Keratinocyte (primary cell): ENCODE measurements at places on chromosomes 2 and 18.

DNA sequence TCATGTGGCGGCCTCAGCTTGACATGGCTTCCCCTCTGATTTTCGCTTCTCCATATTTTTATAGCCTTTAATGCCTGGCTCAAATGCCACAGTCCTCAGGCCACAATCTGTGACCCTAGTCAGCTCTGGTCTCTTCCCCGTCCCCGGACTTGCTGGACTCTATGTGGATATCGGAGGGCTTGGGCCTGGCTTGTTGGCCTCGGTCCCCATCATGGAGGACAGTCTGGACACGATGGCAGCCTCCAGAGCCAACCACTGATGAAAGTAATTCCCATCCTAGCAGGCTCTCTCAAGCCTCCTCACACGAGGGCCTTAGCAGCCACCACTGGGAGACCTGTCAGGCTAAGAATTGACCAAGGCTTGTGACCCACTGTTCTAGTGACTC, 61.6 kb downstream of the LPIN1 start:
- DNase-seq: no peak

- no peak for DNase-seq
Measured at GRCh38 chr2:160363055-160363454, 130.6 kb downstream of the RBMS1 start.

- no peak for DNase-seq
Measured at GRCh38 chr2:176961775-176962619, 250.6 kb upstream of the HNRNPA3 start.

DNA sequence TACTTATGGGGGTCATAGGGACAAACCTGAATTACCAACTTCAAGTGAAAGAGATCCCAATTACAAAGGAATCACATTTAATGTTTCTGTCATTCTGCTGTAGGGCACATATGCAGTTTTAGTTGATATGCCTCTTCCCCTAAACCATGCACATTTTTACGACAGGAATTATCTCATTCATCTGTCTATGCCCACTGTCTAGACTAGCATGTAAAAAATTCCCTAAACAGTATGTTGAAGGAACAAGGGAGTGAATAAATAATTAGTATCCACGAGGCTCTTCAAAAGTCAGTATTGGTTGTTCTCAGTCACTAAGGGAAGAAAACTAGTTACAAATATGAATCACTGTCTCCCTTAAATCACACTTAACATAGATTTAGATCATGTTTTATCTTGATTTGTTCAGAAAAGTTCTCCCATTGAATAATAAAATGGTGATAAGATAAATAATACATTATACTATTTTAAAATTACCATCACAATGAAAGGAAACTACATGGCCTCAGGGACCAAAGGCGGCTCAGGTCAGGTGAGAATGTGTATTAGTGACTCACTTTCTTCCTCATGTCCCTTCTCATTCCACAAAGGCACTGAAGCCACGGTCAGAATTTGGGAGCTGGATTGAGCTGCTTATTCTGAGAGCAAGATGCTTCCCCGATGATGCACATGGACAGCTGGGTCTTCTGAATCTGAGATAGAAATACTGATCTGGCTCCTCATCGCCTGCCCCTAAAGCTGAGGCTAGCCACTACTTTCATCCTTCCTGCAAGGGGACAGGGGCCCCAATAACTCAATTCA, 29.1 kb downstream of the DYM start:
- DNase-seq: peak; percentile 35

DNA sequence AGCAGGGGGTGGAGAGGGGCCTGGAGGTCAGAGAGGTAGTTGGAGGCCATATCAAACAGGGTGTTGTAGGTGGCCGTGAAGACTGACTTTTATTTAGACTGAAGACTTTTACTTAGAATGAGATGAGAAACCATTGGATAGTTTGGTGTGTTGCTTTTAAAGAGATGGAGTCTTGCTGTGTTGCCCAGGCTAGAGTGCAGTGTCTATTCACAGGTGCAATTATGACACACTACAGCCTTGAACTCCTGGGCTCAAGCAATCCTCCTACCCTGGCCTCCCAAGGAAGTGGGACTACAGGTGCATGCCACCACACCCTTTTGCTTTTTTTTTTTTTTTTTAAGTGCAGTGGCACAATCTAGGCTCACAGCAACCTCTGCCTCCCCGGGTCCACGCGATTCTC, 2.5 kb upstream of the LRPPRC start:
- DNase-seq: no peak

GRCh38 chr2:95391641-95392310, 10.7 kb upstream of the FAHD2A start:
- DNase-seq: no peak

- DNase-seq: no peak
Measured at GRCh38 chr2:220033546-220033945, 406.1 kb downstream of the SLC4A3 start.

DNA sequence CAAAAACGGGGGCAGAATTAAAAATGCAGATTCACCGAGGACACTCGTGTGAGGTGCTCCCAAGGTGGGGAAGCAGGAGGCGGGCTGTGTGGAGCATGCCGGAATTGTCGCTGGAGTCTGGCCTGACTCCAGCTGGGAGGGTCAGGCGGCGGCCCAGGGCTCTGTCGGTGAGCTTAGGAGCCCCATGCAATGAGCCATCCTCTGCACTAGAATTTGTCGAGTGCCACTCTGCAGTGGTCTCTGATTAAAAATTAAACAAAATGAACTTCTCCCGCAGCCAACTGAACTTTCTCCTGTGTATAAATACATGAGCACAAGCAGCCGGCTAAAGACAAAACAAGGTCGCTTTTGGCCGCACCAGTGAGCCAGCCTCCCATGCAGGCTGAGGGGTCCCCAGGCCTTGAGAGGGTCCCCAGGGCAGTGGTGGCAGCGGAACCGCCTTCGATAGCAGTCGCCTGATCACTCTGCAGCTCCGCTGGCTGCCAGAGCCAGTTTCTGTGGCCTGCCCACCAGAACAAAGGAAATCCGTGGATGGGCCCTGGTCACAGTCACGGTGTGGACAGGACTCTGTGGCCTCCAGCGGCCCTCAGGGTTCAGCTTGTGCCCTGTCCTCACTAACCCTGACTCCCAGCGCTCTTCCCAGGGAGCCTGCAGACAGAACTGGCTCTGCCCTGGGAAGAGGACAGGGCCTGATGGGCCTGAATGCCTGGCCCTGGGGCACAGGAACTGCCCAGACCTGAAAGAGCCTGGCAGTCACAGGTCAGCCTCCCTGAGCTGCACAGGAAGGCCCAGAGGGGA, 201.3 kb downstream of the EIPR1 start:
- no peak for DNase-seq

- DNase-seq: no peak
Measured at GRCh38 chr18:79819968-79820351, 22.2 kb downstream of the KCNG2 start.

DNA sequence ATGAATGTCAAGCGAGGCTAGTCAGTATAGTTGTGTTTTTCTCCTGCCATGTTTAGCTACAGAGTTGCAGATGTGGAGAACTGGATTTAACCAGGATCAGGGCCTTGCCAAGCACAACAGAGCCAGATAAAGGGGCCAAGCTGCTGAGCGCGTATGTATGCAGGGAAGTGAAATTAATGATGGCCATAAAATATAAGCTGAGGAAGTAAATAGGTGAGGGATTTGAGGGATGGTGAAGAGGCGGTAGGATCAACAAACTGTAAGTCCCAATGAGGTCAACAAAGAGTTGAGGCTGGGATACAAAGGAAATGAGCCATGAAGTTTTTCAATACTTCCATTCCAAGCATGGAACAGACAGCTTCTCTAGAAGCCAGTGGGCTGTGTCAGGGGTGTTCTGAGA, 10.6 kb downstream of the LRP2 start:
- DNase-seq: no peak

DNA sequence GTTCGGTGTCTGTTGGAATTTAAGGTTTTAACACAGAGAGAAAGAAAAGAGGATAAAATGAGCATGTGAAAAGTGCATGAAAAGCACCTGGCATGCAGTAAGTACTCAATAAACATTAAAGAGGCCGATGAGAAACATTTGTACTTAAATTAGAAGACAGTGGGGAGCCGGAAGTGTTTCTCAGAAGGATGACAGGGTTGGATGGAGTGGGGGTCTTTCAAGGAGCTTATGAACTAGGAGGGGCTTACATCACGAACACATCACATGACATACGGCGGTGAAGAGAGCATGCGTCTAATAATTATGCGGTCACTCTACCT, 83.8 kb upstream of the FZD7 start:
- DNase-seq: no peak

DNA sequence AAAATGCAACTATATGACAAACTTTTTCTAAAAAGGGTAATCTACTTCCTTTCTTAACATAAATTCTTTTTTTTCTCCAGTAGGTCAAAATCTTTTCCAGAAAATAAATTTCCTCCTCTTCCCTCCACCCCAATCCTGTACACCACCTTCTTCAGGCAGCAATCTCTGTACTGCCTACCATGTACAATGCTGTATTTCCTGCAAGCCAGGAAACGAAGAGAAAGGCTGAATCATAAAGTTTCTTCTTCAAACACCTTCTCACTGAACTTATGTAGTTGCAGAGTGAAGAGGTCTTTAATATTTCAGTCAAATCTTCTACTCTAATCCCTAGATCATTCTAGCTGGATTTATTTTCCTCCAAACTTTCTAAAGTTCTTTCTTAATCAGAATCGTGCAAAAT, 18.2 kb upstream of the C2orf66 start:
- DNase-seq: no peak

- DNase-seq: no peak
Measured at GRCh38 chr2:164984428-164984827, 29.1 kb upstream of the SLC38A11 start.

- no peak for DNase-seq
Measured at GRCh38 chr2:178863856-178864620, 56.8 kb upstream of the TTN start.

DNA sequence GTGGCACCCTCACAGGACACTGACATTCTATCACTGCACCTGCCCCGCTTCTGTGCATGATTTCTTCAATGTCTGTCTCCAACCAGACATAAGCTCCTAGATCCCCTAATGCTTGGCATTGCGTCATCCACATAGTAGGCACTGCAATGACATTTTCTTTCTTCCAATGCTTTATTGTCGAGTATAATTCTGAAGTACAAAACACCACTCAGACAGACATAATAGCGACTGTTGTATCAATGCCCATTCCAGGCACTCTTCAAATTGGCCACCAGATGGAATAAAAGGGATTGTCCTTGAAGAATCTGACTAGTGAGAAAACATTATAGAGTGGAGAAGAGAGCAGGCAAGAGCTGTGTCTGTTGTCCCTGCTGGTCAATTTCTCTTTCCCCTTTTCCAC, 89.0 kb downstream of the LPIN1 start:
- DNase-seq: no peak

- DNase-seq: no peak
Measured at GRCh38 chr18:396556-396955, 103.9 kb downstream of the COLEC12 start.

GRCh38 chr2:9830685-9831410, 12.4 kb upstream of the TAF1B start:
- no peak for DNase-seq

- no peak for DNase-seq
Measured at GRCh38 chr2:104871972-104872865, 18.3 kb downstream of the POU3F3 start.

GRCh38 chr18:58511306-58511705, 117.6 kb downstream of the ALPK2 start:
- DNase-seq: no peak

DNA sequence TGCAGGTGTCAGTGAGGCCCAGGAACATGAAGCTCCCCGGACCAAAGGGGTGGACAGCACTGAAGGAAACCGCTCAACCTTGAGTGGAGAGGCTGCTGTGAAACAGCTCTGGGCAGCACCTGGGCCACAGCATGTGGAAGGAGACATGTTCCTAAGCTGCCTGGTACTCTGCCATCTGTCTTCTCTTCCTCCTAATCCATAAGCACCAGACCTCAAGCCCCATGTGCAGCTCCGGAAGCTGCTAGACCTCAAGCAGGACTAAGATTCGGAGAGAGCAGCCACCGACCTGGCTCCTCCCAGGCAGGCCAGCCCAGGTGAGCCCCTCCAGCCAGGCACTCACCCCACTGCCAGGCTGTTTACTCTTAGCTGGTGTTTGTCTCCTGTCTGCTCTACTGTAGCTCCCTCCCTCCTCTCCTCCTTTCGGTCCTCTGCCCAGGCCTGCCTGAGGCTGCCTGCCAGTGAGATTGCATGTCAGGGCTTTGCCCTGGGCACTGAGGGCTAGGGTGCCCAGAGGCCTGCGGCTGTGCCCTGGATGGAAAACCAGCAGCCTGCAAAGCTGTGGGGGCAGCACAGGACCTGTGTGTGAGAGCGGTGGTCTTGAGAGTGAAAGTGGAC, 53.7 kb downstream of the BCL11A start:
- DNase-seq: no peak

DNA sequence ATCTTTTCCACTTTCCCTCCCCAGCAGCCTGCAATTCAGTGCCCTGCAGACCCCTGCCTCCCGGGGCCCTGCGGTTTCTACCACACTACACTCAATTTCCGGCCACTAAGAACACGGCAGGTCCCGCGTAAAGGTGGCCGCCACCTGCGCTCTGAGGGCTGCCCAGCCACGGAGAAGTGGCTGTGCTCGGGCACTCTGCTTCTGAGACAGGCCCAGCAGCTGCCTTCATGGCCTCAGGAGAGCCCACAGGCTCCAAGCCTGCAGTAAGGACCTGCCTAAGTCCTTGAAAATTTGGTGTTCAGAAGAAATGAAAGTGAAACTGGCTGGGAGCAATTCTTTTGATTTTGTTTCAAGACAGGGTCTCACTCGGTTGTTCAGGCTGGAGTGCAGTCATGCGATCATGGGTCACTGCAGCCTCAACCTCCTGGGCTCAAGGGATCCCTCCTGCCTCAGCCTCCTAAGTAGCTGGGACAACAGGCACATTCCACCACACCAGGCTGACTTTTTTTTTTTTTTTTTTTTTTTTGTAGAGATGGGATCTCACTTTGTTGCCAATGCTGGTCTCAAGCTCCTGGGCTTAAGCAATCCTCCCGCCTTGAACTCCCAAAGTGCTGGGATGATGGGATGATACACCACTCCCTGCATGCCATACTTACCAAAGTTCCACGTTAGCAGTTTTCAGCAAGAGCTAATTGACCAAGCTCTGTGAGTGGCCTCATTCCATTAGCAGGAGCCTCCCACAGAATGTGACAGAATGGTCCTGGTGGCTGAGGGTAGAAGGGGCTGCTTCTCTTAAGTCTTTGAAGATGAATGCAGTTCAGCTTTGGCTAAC, 14.6 kb upstream of the ALPP start:
- DNase-seq: no peak
